ENCODE measurements at places on chromosomes 7 and 10. TPM values are rescaled to one million over a fixed set of nuclear protein-coding genes. Genes with fewer than 3 reads are reported as not detected.
A peak's percentile ranks its signal among the peaks of the same experiment; 100 is the strongest.

ADAM12 gene
- polyA plus RNA-seq: 2.2 TPM

DNAJC12 gene
- 10.4 TPM for polyA plus RNA-seq

TEX36 gene
- 0.07 TPM for polyA plus RNA-seq

CYP2C9 gene
- 119 TPM for polyA plus RNA-seq

LRRC18 gene
- 0.24 TPM for polyA plus RNA-seq

DNA sequence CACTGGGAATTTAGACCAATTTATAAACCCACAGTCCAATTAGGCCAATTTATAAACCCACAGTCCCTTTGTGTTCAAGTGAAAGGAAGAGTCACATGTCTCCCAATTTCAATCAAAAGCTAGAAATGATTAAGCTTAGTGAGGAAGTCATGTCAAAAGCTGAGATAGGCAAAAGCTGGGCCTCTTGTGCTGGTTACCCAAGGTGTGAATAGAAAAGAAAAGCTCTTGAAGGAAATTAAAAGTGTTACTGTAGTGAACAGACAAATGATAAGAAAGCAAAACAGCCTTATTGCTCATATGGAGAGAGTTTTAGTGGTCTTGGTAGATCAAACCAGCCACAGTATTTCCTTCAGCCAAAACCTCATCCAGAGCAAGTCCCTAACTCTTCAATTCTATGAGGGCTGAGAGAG is 245.0 kb downstream of the HDAC9 start:
- no peak for DNase-seq

DNA sequence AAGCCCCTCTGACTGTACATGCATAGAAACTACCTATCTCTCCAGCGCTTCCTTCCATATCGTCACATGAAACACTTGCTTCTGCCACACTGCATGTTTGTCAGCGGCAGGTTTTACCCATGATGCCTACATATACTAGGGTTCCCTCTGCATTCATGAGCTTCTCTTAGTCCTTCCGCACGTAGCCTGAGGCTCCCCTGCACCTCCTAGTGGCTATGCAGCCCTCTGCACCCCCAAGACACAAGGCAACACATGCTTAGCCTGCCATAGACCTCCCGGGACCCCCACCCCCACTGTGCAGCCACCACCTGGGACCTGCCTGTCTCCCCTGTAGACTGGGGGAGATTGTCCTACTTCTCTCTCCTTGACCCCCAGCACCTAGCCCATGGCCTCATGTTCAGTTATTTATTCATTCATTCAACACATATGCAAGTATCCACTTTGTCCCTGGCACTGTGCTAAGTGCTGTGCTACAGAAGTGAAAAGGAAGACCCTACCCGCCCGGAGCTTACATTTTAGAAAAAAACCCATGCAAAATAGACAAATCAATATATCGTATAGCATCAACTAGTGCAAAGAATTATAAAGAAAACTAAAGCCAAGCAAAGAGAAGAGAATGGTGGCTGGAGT is 23.5 kb downstream of the TMEM273 start:
- peak; percentile 29 for DNase-seq

GRCh38 chr7:24754906-24755506 is 2.3 kb downstream of the GSDME start:
- DNase-seq: peak; percentile 10

DNA sequence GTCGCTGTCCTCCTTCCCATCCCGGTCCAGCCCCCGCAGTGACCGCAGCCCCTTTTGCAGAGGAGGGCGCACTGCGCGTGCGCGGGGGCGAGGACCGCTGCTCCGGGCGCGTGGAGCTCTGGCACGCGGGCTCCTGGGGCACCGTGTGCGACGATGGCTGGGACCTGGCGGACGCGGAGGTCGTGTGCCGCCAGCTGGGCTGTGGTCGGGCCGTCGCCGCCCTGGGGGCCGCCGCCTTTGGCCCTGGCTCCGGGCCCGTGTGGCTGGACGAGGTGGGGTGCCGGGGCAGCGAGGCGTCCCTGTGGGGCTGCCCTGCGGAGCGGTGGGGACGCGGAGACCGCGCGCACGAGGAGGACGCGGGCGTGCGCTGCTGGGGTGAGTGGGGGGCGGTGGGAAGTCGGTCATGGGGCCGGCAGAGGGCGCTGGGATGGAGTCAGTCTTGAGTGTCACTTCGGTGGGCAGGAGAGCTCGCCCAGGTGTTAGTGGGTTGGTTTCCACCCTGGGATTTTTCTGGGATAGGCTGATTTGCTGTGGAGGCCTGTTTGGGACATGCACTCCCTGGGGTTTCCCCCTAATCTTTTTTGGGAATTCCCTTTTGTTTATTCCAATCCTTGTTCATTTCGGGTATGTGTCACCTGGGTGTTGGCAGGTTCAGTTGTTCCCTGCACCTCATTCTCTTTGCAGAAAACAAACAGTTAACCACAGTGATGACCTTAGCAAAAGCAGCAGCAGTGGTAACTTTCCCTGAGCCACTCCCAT is 11.6 kb downstream of the SCART1 start:
- no peak for DNase-seq

DNA sequence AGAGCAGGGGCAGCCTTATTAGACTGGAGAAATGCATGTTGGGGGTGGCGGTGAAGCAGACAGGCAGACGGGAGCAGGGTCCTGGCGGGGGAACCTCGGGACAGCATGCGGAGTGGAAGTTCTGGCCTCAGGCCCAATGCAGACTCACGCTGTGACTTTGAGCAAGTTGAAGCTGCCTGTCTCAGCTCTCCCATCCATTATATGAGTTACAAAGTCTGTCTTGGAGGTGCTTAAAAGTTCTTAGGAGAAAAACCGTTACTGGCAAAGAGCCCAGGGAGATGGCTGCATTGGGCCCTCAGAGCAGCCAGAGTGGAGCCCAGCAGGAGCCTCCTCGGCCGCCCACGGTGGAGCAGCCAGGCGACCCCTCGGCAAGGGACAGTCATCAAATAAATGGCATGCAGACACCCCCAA is 509.5 kb downstream of the PLXNA4 start:
- no peak for DNase-seq

DNA sequence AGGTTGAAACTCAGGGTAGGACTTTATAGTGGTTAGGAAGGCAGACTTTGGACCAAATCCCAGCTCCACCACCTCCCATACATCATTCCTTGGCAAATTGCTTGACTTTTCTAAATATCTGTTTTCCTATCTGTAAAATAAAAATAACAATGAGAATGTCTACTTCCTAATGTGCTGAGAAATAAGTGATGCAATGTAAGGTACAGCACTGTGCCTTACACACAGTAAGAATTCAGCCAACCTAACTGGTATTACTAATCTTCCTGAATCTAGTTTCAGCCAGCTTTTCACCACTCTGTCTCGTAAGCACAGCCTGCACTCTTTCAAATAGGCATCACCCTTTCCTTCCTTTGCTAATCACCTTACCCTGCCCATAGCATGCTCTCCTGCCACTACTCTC is 9.7 kb downstream of the PRLHR start:
- DNase-seq: no peak

DNA sequence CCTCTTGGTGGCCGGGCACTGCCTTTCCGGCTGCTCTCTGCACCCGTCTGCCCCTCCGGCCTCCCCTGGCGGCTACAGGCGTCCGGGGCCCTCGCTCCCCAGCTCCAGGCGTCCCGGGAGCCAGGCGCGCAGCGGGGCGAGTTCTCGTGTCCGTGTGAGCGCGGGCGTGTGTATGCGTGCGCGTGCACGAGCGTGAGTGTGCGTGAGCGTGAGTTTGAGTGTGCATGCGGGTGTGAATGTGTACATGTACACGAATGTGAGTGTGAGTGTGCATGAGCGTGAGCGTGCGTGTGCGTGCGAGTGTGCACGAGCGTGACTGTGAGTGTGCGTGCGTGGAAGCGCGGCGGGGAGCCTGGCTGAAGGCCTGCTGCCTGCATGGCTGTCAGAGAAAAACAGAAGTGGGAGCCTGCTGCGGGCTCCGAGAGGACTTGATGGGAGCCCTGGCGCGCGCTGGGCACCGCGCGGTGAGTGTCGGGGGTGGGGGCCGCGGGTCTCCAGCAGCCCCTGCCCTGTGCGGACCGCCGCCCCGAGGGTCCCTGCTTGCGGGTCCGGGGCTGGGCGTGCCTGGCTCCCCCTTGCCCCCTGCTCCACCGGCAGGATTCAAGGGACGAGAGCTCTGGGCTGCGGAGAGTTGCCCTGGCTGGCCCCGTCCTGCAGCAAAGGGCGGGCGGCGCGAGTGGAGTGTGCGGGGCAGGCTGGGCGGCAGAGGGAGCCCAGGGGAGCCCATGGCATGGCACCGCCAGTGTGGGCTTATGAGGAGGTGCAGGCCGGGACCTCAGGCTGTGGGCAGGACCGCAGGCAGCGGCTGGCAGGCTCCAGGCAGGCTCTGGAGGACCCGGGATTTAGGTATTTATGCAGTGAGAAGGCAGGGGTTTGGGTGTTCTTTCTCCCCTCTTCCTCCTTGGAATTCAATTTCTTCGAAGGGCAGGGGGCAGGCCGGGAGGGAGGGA is 75.8 kb upstream of the EN2 start:
- no peak for DNase-seq

DNA sequence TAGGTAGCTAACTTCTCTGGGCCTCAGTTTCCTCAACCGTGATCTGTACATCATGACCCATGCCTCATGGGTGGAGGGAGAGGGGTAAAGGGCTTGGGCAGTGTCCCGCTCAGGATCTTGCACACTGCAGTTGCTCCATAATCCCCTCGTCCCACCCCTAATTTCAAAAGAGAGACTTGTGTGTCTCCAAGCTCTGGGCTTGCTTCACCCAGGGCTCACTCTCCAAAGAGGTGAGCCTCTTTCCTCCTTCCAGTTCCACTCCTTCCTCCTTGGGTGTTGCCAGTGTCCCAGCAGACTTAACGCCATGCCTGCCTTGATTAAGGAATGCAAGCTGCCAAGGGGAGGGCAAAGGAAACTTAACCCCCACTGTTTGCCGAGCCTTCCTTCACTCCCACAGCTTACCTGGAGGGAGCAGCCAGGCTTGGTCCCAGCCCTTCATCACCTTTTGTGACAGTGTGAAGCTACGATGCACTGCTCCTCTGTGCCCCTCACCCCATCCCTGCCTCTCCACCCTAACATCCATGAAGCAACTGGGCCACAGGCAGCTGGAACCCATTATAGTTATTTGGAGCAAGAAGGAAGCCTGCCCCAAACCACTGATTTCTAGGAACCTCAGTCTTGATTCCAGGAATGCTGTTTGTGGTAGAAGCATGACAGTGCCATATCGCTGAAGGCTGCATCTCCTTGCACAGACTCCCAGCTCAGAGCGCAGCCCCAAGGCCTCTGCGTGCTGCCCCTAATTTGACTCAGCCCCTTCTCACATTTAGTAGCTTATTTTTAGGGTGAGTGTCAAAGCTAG is 363.3 kb downstream of the TNS3 start:
- no peak for DNase-seq

DNA sequence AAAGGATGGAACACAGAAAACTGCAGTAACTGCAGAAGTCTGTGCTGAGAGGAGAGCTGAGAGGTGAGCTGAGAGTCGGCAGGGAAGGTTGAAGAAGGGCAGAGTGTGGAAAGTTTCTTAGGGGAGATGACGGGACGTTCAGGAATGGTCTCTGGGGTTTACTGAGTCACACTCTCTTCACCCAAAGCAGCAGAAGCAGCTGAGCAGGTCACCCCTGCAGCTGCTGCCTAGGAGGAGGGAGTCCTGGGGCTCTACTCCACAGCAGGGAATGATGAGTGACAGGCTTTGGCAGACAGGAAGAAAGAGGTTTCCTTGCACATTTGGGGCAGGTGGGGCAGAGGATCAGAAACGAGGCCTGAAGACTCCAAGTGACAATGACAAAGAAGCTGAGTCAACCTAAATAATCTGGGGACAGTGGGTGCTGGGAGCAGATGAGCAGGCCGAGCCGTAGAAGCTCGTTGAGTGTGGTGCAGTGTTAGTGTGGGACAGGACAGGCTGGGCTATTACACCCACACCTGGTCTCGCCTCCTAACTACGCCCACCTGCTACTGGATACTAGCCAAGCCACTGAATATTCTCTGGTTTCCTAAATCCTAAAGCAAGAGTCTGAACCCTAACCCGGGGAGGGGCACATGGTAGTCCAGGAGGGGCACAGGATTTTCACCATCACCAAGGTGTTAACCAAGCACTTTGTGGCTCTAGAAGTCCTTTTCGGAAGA is 24.9 kb downstream of the BEND7 start:
- no peak for DNase-seq

GRCh38 chr7:96224685-96225084 is 97.2 kb downstream of the SLC25A13 start:
- no peak for DNase-seq

DNA sequence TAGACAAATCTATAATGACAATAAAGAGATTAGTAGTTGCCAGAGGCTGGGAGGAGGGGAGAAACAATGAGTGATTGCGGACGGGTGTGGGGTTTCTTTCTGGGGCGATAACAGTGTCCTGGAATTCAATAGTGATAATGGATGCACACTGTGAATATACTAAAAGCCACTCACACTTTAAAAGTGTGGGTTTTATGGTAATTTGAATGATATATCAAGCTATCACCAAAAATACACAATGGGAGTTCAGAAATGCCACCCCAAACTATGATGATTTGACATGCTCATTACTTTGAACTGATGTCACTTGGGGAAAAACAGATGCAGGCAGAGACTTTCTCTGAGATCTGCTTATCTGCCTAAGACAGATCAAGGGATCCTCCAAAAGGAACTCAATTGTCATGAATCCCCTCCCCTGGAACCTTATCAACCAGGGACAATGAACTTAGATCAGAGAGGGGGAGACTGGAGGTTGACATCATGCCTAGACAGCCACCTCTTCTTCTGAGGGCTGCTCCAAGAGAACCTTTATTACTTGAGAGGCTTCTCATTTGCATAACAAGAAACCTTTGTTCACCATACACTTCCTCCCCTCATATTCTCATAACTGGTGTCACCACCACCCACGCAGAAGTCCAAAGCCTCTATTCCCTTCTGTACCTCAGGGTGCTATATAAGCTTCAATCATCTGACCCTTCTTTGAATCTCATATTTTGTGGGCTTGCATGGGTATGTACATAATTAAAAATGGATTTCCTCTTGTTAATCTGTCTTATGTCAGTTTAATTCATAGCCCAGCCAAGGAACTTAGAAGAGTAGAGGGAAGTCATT is 14.8 kb upstream of the ZC3HAV1 start:
- no peak for DNase-seq

DNA sequence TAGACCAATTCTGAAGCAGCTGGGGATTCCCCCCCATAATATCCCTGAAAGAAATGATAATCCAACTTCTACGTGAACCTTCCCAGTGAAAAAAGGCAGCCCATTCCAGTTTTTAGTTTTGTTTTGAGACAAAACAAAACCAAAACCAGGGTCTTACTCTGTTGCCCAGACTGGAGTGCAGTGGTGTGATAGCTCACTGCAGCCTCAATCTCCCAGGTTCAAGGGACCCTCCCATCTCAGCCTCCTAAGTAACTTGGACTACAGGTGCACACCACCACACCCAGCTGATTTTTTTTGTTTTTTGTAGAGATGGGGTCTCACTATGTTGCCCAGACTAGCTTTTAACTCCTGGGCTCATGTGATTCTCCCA is 12.5 kb upstream of the ARPC1A start:
- no peak for DNase-seq

DNA sequence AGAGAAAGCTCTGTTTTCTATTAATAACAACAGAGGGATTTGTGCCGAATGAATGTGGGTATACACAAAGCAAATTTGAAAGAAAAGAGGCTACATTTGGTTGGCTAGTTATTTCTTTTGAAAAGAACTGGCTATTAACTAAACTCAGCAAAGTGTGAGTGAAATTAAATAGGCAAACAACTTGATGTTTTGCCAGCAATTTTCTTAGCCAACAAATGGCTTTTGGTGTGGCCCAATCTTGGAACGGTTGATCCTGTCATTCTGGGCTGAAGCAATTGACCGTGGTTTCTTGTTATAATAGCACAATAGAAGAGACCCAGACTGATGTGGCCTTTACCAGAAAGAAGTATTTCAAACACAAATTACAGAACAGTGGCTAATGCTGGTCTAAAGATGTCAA is 898.6 kb downstream of the KCNMA1 start:
- no peak for DNase-seq

GRCh38 chr10:63717027-63717715 is 196.0 kb downstream of the REEP3 start:
- no peak for DNase-seq

Data from large intestine (tissue), 12 donors.